Subcutaneous preadipocyte (primary cell): ENCODE measurements at places on chromosomes 5 and 9. TPM values are rescaled to one million over a fixed set of nuclear protein-coding genes. Genes with fewer than 3 reads are reported as not detected.

DIRAS2 gene
- total RNA-seq, result under 0.01 TPM in 1 of 2 replicates, not detected in the other

PAXX gene
- total RNA-seq, result 13.9 and 14.3 TPM in 2 replicates

OR1J2 gene
- 0.20 and 0.73 TPM in 2 replicates for total RNA-seq

GABRA6 gene
- not detected in 2 replicates for total RNA-seq

ZCCHC9 gene
- 20.9 and 24.2 TPM in 2 replicates for total RNA-seq

ZBTB43 gene
- total RNA-seq, result 8.8 and 71.7 TPM in 2 replicates

FOXD4 gene
- total RNA-seq, result under 0.01 and 0.39 TPM in 2 replicates

GTF2H2 gene
- 27.8 and 32.0 TPM in 2 replicates for total RNA-seq

TAF11L5 gene
- not detected in 2 replicates for total RNA-seq

HRH2 gene
- total RNA-seq, result not detected in 2 replicates

C6 gene
- total RNA-seq, result 0.37 TPM in 1 of 2 replicates, not detected in the other

TLX3 gene
- total RNA-seq, result not detected in 2 replicates

SAPCD2 gene
- 6.6 and 8.2 TPM in 2 replicates for total RNA-seq

LEAP2 gene
- 0.37 and 0.59 TPM in 2 replicates for total RNA-seq

IGFBPL1 gene
- total RNA-seq, result 0.20 TPM in 1 of 2 replicates, not detected in the other

NR6A1 gene
- 0.37 and 0.39 TPM in 2 replicates for total RNA-seq

LRRC26 gene
- not detected in 2 replicates for total RNA-seq

BARX1 gene
- total RNA-seq, result under 0.01 TPM in 1 of 2 replicates, not detected in the other

SPATA9 gene
- total RNA-seq, result not detected in 2 replicates

XRCC4 gene
- 11.4 and 12.5 TPM in 2 replicates for total RNA-seq

SHLD3 gene
- total RNA-seq, result 2.3 and 2.9 TPM in 2 replicates

MYO10 gene
- total RNA-seq, result 1.1 and 4.5 TPM in 2 replicates

OCLN gene
- 5.5 and 7.3 TPM in 2 replicates for total RNA-seq

DELE1 gene
- 45.9 and 49.6 TPM in 2 replicates for total RNA-seq

ERGIC1 gene
- total RNA-seq, result 202 and 223 TPM in 2 replicates
